ENCODE measurements at places on chromosomes 4 and X.

DNA sequence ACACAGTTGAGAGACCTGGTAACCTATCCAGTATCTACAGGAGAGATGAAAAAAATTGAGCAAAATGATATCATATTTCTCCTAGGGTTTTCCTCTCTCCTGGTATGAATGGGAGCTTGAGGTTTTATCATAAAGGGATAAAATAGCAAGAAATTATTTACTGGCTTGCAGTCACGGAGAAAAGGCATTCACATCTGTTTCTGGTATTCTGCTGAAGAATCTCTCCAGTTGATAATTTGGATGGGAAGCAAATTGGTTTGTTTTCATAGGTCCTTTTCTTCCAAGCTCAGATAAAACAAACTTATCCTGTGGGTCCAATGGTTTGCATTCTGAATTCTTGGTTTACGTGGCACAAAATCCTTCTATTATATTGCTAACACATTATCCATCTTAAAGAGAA is 83.1 kb upstream of the GYPA start:
- no peak for DNase-seq

DNA sequence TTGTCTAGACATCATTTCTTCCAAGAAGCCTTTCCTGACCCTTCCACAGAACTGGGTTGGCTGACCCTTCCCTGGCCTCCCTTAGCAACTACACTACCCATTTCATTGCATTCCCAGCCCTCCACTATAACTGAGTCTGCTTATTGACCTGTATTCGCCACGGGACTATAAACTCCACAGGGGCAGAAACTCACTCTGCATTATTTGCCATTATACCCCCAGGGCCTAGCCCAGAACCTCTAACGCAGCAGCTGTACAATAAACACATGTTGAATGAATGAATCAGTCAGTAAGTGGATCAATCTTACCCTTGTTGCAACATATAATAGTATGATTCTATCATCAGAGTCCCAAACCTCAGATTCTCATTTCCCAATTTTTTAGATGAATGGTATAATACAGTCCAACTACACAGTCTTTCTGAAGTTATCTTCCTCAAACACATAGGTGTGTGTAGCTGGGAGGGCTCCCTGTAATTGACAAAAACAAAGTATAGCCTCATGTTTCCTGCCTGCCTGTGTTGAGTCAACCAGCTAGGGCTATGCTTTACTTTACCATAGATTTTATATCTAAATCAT is 209.3 kb downstream of the CHIC2 start:
- DNase-seq = peak; percentile 38

- no peak for DNase-seq
These were observed 38.8 kb downstream of the TAPT1 start for GRCh38 chr4:16187455-16187854.

- no peak for DNase-seq
These were observed 232.7 kb downstream of the MGST2 start for GRCh38 chr4:139898293-139898692.

DNA sequence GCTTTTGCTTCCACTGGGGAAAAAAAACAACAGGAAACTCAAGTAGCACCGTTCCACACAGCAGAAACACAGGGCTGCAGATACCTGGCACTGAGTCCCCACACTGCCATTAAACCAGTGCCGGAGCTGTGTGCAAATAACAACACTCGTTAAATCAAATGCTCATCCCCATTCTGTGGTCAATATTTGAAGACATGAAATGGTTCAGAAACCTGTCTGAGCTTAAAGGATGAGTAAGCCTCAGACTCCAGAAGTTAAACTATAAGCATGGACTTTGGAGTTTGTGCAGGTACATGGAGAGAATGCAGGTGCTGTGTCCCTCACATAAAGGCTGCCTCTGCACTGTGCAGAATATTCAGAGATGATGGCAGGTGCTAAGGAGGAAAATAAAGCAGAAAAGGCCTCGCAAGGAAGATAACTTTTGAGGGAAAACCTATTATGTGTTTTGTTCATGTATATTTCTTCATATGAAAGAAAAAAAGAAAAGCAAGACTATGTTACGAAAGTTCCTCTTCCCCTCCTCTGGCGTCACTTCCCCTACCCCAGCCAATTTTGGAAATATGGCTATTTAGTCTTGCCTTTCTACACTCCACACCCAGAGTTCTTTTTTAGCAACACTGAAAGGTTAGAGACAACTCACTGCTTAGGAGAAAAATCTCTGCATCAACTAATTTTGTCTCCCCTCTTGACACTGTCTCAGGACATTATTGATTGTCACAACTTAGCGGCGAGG is 4.6 kb downstream of the MPP1 start:
- no peak for DNase-seq

GRCh38 chr4:38539501-38539900 is 124.5 kb upstream of the KLF3 start:
- DNase-seq = no peak

DNA sequence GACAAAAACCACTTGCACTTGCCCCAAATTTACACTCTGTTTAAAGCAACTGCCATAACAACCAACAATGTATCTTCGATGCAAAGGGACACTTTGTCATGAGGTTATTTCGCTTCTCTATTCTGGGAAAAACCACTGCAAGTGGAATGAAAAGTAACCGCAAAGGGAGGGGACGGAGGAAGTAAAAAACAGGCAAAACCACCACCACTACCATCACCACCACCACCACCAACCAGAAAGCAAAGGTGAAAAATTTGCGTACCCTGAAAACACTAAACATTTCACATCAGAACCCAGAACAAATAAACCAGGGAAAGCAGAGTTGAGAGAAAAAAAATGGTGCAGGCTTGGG is 1.2 kb upstream of the N4BP2 start:
- DNase-seq = no peak

DNA sequence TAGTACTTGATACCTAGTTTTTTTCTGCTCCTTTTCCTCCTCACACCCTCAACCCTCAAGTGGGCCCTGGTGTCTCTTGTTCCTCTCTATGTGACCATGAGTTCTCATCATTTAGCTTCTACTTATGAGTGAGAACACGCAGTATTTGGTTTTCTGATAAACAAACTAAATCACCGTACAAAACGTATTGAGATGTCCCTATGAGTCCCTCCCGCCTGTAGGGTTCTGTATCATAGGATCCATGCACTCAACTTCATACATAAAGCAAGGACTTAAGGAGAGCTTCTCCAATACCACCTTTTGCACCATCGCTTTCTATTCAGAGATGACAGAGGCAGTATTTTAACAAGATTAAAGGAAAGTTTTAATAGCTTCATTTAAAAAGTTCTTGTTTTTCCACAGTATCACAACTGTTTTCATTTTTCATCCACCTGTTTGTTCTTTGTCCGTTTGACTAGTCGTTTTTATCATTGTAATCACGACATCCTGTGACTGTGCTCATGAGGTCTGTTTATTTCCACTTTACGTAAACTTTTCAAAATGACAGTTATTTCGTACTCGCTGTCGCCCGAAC is 457 bp upstream of the RAB9A start:
- DNase-seq = no peak

DNA sequence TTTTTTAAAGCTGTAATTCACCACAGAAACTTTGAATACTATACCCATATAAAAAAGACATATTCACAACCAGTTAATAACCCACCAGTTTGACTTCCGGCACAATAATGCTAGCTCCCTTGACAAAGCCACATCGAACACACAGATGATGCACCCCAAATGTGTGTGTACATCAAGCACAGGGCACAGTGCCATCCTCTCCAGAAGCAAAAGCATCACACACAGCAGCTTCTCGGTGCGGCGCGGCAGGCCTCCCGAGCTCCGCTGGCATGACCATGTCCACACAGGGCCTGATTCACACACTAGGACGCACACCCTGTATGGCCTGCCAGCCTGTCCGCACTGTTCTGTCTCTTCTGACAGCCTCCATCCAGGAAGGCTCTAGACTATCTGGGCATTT is 88.0 kb downstream of the LEF1 start:
- DNase-seq = no peak

DNA sequence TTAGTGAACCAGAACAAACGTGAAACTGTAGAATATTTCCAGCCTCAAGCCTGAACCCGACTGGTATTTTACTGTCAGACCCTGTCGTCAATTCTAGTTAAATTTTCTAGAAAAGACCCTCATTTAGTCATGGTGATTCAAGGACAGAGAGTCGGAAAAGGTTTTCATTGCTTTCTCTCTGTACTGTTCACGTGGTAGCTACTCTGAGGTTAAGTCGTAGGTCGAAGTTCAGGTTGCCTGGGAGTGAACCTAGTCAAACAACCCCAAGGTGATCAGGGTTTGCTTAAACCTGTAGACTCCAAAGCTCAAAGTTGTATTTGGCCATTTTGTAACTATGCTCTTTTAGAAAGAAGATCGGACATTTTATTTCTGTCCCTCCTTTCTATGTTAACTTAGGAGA is 283.6 kb downstream of the ARHGAP10 start:
- DNase-seq = no peak

- no peak for DNase-seq
These were observed 76.5 kb upstream of the TEX13A start for GRCh38 chrX:105297041-105297440.

- no peak for DNase-seq
These were observed at the start of gene REELD1 for GRCh38 chr4:146214238-146214637. REELD1 (plus strand) TSS chr4:146214538; CDS start chr4:146216953, 2,415 bp downstream.

GRCh38 chrX:54116391-54116790 is 66.7 kb downstream of the FAM120C start:
- DNase-seq = no peak

DNA sequence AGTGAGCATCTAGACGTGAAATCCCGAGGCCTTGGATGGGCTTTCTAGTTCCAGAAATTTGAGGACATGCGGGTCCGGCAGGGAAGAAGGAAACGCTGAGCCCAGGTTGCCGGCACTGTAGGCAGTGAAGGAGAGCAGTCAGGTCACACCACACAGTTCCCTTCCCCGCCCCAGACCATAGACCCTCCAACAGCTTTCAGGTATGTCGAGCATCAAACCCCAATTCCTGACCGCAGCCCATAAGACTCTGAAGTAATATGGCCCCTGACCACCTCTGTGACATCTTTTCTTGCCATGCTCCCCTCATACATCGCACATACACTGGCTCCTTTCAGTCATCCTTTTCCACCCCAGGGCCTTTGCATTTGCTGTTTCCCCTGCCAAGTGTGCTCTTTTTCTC is 23.0 kb downstream of the RTL5 start:
- DNase-seq = no peak

- DNase-seq = peak; percentile 11
These were observed 222.4 kb downstream of the CRLF2 start for GRCh38 chrX:989959-990510.

GRCh38 chr4:2042204-2042946 is 16.8 kb upstream of the NAT8L start:
- no peak for DNase-seq

DNA sequence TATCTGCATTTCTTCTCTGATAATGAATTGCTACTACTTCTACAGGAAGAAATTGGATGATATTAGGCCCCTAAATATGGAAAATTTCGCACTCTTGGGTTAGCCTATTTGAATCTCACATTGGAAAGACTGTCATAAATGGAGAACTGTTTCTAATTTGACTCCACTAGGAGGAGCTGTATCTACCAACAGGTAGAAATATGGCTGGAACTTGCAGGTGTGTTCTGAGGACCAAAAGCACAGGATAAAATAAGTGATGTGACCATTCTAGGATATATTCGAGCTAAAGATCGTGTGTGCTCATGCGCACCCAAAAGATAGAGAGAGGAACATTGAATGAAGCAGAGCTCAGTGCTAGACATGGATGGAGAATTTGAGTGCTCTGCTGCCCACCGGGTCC is 4.8 kb upstream of the NKAP start:
- DNase-seq = no peak

DNA sequence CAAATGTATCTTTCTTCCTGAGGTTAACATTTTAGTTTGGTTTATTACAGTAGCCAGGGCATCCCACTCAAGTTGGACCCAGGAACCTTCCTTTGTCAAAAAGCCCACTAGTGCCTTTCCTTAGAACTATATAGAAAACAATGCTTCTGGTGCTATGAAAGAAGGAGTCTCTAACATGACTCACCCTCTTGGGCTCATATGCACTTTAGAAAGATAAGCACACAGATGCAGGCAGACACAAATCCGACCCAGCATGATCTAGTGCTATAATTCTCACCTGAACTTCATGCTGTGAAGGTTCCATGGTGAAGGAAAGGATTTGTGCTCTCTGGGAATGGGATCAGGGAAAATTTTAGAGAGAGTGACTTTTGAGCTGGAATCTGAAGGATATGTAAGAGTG is 289.4 kb downstream of the ANKRD50 start:
- no peak for DNase-seq

DNA sequence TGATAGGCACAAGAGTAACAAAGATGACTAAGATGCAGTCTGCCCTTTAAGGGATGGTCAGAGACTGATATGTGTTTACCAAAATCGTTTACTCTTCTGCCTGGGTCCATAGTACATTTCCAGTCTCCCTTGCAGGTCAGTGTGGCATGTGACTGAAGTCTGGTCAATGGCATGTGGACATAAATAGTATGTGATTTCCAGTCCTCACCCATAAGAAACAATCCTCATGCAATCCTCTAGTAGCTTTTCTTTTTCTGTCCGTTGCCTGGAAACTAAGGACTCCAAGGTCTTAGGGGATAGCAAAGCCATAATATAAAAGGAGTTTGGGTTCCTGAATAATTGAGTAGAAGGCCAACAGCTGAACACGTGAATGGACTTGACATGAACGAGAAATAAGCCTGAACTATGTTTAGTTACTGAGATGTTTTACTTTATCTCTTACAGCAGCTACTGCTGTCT is 1.1 kb downstream of the SLC9B2 start:
- no peak for DNase-seq

- DNase-seq = no peak
These were observed 12.6 kb upstream of the CCNQ start for GRCh38 chrX:153611298-153612095.

- no peak for DNase-seq
These were observed 271.2 kb downstream of the EPHA5 start for GRCh38 chr4:65399084-65399483.

- DNase-seq = no peak
These were observed 14.7 kb upstream of the VEGFD start for GRCh38 chrX:15398874-15399273.

DNA sequence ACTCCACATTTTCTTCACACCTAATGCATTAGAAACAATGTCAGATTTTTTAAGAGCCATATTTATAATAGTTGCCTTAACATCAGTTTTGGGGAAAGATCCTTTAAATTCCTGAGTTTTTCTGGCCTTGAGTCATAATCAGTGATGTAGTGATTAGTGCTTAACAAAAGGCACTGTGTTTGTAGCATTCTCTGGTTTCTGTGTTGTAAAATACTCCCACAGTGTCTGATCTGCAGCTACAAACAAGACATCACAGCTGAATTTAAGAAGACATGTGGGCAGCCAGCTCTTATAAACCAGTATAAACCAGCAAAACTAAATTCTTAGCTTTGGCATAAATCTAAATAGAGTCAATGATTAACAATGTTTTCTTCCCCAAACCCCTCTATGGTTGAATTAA is 233.8 kb downstream of the FSTL5 start:
- DNase-seq = peak; percentile 73

Data from foreskin melanocyte (primary cell).